Activated CD8-positive, alpha-beta memory T cell treated with anti-CD3 and anti-CD28 coated beads, Interleukin-2, amount 10 ng/mL, durations not matched to agents 7 days and 5 days (primary cell): ENCODE measurements at places on chromosomes 2 and 18.

GRCh38 chr2:150279686-150280085 lies 207.8 kb downstream of the RND3 start:
- DNase-seq: no peak

GRCh38 chr2:17800693-17801458 lies 15.4 kb upstream of the MSGN1 start:
- no peak for DNase-seq

GRCh38 chr2:207394203-207394781 lies 135.5 kb upstream of the CREB1 start:
- DNase-seq: no peak

DNA sequence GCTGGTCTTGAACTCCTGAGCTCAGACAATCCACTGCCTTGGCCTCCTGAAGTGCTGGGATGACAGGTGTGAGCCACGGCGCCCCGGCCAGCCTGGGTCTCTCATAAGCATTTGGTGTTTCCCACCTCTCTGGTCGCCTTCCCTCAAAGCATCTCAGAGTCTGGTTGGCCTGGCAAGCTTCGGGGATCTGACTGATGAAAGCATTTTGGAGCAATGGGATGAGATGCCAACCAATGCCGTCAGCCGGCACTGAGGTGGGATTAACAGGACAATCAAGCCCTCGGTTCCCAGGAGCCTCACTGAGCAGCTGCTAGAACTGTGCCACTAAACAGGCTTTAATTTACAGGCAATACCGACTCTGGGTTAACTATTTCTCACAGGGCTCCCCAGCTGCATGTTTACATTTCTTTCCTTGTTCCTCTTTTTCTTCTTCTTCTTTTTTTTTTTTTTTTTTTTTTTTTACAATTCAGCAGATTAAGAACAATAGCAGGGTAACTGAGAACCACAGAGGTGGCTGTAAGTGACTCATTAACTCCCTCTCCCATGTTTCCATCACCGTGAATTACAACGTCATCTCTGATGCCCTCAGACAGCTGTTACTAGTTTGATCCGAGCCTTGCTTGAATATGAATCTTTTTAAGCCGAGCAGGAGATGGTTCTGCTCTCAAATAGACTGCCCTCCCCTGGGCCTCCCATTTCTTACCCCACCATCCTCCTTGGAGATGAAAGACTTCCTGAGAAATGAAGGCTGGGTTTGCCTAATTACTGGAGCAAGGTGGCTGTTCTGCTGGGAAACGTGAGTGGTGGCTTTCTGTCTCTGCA lies 37.9 kb downstream of the ODC1 start:
- DNase-seq: no peak

DNA sequence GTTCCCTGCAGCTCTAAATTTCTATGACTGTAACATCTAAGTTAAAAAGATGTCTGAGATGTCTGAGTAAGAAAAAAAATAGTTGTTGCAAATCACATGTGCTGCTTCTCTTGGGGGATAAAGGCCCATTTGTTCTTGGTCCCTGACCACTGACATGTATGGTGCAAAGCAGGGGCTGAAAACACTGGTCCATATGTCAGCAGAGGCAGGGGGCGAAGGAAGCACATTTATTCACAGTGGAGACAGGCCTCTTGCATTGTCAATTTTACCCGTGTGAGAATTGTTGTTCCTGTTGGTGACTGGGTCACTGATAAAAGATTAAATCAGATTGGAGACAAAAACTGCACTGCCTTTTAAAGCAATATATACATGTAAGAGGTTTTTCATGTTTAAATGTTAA lies 38.8 kb downstream of the PRKCE start:
- no peak for DNase-seq

- no peak for DNase-seq
These were observed 219.7 kb upstream of the STK17B start for GRCh38 chr2:196391149-196391479.
